Fibroblast of skin of right biceps (primary cell): ENCODE measurements at places on chromosomes 13 and 19.

GRCh38 chr13:29077051-29077813, 257.1 kb downstream of the MTUS2 start:
- no peak for DNase-seq

DNA sequence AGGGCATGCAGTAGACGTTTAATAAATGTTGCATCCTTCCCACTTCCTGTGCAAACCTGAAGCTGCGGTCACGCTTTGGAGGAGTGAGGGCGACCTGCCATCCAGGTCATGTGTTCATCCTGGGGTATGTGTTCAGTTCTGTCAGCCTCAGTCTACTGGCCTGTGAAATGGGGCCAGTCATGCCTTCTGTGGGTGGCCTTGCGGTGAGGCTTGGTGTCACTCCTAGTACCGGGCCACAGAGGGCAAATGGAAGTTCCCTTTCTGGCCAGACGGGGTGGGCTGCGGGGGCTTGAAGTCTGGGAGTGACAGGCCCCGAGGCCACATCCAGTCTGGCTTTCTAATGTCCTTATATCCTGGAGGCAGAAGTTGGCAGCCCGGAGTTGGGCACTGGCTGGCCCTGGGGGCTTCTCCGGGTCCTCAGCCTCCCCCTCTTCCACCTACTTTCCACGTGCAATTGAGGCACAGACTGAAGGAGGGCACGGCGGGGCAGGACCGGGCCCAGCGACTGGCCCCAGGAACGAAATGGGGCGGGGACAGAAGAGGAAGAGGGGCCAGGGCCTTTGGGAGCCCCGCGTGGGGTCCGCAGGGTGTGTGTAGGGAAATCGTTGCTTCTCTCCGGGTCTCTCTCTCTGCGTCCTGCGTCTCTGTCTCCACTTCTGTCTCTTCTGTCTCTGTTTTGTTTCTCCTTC, 11.1 kb downstream of the PDE4A start:
- DNase-seq = no peak

GRCh38 chr19:52140032-52140710, 433 bp upstream of the ZNF616 start:
- no peak for DNase-seq

DNA sequence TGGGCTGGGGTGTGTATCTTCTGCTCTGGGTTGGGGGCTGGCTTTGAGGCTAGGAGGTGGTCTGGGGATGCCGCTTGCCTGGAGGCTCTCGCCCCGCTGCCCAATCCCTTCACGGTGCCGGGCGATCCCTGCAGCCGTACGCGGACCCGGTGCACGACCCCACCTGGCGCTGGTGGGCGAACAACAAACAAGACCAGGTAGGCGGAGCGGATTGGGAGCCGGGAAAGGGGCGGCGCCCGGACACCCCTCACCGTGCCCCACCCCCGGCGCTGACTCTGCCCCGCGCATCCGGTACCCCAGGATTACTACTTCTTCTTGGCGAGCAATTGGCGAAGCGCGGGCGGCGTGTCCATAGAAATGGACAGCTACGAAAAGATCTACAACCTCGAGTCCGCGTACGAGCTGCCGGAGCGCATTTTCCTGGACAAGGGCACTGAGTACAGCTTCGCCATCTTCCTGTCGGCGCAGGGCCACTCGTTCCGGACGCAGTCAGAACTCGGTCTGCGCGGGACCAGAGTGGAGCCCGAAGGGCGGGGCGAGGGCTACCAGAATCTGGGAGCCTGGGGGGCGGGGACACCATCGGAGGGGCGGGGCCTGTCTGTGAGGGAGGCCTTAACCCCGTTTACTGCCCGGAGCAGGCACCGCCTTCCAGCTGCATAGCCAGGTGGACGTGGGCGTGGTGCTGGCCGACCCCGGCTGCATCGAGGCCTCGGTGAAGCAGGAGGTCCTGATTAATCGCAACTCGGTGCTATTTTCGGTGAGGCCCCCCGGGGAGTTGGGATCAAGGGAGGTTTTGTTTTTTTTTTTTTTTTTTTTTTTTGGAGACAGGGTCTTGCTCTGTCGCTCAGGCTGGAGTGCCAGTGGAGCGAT, 12.1 kb upstream of the PSMD8 start:
- DNase-seq = peak; percentile 52
